ENCODE measurements at places on chromosomes 7 and 10.
A peak's percentile ranks its signal among the peaks of the same experiment; 100 is the strongest.

DNA sequence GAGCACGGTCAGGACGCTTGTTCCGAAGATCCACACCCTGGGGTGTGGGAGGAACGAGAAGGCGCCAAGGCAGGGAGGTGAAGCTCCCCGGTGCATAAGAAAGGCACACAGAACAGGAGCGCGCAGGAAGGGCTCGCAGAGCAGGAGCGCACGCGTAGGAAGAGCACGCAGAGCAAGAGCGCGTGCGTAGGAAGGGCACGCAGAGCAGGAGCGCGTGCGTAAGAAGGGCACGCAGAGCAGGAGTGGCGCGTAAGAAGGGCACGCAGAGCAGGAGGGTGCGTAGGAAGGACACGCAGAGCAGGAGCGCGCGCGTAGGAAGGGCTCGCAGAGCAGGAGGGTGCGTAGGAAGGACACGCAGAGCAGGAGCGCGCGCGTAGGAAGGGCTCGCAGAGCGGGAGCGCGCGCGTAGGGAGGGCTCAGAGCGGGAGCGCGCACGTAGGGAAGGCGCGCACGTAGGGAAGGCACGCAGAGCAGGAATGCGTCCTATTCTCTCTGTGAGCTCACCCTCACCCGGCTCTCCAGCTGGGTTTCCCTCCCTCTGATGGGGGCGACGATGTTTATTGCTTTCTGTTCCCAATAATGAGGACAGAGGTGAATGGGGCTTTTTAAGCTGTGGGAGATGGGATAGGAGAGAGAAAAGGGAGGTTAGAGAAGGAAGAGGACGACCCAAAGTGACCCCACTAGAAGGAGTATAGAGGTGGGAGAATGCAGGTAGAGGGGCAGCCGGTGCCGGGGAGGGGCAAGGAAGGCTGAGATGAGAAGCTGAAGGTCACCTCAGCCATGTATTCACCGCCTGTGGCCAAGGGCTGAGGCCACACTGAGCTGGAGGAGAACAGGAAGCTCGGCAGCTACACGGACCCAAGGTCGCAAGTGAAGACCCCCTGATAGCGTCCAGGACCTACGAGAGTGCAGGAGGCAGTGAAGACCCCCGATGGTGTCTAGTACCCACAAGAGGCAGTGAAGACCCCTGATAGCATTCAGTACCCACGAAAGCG, 423.2 kb downstream of the PTPRN2 start:
- no peak for DNase-seq

DNA sequence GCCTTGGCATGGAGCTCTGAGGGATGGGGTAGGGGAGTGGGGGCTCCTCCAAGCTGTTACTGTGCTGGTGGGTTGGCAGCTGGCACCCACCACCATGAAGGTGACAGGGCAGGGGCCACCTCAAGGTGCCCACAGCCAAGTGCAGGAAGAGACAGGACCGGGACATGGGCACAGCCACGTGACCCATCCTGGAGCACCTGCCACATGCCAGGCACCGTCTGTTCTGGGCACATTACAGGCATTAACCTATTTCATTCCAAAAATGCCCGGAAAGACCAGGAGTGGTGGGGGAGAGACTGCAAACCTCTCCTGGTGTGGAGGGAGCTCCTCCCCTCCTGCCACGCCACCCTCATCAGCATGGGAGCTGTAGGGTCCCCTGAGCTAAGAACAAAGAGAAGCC, 56.7 kb downstream of the CAMK2B start:
- DNase-seq = no peak

DNA sequence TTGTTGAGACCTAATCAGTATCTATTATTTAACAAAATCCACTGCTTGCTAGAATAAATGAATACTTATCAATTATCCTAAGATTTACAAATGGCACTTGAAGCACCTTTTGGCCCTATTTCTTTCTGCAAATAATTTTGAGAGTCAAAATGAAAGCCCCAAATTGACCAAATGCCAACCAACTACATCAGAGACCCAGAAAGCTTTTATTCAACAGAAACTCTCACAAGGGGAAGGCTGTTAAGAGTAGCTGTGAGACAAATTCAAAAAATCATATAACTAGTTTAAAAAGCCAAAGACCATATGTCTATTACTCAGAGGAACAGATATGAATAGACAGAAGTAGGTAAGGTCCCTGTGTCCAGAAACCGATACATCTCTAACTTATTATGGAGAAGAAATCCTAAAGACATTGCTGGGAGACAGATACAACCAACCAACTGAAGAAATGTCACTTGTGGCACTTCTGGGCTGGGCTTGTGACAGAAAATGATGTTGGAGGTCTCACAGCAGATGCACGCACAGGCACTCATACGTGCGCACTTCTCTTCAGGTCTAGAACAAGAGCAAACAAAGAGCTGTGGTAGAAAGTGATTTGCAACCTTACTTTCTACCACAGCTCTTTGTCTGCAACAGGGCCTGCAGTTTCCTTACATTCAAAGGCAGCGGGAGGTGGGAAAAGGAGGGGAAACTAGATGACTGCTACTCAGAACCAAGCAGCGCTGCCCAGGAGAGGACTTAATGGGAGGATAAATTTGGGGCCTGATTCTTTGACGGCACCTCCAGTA, 58.6 kb upstream of the KCNIP2 start:
- no peak for DNase-seq

- no peak for DNase-seq
Observed at GRCh38 chr7:25356534-25357151, 128.4 kb upstream of the NPVF start.

DNA sequence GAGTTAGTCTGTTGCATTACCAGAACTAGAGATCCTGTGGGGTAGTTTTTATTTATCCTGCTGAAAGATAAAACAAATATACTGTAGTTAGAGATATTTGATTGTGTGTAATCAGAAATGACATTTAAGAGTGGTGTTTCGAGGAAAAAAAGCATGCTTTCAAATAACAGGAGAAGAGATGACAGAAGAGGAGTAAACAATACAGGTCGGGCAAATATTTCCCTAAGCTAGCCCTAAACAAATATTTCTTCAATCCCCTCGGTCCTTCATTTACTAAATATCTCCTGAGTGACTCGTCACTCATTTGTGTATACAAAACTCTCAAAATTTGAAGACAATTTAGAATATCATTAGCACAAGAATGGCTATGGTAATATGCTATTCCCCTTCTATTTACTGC, 219.7 kb upstream of the FERD3L start:
- DNase-seq = no peak

DNA sequence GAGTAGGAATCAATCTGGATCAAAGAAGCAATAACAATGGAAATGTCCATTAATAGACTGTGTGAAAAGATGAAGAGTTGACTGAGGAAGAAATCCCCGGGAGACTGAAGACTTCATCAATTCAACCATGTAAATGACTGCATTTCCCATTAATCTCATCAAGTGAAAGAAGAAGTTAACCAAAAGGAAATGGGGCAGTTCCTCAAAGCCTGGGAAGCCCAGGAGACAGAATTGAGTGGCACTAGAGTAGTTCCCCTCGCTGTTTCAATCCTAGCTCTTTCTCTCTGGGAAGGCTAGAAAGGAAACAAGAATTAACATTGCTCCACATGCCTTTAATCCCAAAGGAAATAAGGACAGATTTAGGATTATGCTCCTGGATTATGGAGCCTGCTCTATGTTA, 4.8 kb upstream of the OR6V1 start:
- peak; percentile 73 for DNase-seq

GRCh38 chr7:108268200-108268820, 138.1 kb upstream of the LAMB4 start:
- DNase-seq = no peak

Measured in NCI-H82 (cell line).